NCI-H187 (cell line): ENCODE measurements at places on chromosomes 6 and 20.
A peak's percentile ranks its signal among the peaks of the same experiment; 100 is the strongest.

DNA sequence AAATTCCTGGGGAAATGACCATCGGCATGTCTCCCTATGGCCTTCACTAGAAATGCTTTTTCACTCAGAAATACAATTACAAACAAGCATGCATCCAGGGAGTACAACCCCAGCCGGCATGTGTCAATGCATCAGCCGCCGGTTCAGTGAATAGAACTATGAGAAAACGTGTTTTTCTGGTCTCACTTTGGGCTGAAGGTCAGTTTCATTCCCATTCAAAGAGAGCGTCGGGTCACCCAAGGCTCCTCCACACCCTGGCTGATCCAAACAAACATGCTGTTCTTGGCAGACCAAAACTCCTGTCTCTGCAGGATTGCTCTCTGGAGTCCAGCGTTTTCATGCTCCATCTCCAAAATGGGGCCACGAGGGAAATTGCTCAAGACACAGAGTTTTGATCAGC is 35.5 kb upstream of the NXT1 start:
- DNase-seq: no peak

GRCh38 chr6:34044945-34045595 is 100.8 kb downstream of the GRM4 start:
- DNase-seq: no peak

DNA sequence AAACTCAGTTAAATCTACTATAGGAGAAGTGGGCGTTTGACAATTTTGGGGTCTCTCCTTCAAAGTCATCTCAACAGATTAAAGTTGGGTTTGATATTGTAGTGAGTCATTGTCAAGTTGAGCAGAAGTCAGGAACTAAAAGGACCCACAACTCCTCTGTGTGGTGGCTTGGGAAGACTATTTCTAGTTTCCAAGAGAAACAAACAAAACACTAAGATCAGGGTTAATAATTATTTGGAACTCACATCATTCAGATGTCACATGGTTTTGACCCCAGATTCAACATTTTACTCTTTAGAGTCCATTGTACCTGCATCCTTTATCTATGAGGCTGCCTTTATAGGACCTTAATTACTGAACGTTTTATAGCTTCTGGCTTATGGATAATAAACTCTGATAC is 45.3 kb upstream of the TINAG start:
- DNase-seq: no peak

DNA sequence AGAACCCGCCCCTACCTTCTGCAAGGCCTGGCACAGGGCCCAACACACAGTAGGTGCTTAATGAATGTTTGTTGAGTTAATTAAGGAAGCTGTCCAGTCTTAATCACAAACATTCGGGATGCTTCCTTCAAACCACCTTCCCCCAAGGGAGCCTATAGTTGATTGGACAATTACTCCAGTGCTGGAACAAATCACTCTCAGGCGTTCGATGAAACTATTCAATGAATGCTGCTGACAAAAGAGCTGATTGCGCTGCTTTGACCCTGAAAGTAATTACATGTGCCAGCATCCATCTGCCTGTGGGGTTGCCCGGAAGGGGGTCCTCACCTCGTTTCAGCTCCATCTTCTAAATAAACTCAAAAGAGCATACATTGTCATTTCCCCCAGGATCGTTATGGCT is 112.0 kb upstream of the SRSF6 start:
- DNase-seq: no peak

GRCh38 chr6:160221918-160222317 is 36.7 kb downstream of the SLC22A2 start:
- no peak for DNase-seq

- DNase-seq: no peak
Measured at GRCh38 chr6:33578164-33578563, 1.9 kb downstream of the BAK1 start.

GRCh38 chr6:113636357-113636824 is 220.8 kb upstream of the MARCKS start:
- DNase-seq: no peak

DNA sequence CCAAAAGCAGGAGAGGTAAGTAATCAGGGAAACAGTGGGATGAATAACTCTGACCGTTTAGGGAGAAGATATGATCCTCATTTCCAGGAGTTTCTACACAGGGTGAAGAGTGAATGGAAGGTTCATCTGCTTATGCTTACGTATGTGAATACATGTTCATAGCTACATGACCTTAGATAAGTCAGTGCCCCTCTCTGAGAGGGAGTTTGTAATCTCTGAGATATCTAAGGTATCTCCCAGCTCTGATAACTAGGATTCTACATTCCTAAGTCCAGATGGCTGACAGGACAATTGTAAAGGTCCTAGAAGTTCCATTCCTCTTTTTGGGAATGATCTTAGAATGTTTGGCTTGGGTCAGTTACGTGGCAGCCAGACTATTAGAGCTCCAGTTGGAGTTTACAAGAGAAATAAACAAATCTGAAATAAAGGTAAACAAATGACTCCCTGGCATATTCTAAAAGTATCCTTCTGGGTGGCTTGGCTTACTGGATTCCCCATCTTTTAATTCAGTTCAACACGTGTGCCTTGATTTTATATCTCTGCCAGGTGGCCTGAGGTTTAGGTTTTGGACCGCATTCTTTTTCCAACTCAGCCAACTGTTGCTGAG is 15.8 kb downstream of the PROCR start:
- no peak for DNase-seq

- DNase-seq: no peak
Measured at GRCh38 chr6:149024361-149024760, 277.5 kb downstream of the UST start.

DNA sequence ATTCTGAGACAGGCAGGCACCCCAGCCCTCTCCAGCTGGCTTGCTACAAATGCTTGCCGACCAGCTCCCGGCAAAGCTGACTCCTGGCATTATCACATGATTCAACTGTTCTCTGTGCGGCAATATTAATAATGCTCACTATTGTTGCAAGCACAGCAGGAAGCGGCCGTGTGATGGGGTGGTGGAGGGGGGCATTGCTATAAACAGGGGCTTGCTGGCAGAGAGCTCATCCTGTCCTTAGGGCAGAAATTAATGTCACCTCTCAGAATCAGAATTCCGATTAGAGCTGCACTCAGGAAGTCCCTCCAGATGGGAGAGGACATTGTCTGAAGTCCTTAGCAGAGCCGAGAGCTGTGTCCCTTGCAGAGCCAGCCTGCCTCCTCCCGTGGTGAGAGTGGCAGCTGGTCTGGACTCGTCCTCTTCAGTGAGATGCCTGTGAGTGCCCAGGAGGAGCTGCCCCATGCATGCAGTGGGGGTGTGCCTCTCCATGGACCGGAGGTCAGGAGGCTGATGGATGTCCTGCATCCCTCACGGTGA is 162.5 kb downstream of the CDH4 start:
- no peak for DNase-seq

DNA sequence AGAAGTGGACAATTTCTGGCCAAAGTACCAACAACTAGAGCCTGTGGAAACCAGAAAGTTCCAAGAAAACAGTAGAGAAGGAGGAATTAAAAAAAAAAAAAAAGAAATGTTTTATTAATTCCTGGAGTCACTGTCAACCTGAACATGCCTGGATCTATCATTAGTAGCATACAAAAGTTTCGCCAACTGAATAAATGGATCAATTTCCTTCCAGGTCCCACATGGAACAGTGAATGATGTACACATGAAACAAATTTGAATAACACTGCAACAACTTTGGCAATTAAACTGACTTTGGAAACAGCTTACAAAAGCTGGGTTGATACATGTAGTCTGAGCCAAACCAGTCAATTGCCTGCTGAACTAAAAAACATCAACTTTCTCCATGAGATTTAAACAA is 90.0 kb upstream of the HMGCLL1 start:
- DNase-seq: no peak

DNA sequence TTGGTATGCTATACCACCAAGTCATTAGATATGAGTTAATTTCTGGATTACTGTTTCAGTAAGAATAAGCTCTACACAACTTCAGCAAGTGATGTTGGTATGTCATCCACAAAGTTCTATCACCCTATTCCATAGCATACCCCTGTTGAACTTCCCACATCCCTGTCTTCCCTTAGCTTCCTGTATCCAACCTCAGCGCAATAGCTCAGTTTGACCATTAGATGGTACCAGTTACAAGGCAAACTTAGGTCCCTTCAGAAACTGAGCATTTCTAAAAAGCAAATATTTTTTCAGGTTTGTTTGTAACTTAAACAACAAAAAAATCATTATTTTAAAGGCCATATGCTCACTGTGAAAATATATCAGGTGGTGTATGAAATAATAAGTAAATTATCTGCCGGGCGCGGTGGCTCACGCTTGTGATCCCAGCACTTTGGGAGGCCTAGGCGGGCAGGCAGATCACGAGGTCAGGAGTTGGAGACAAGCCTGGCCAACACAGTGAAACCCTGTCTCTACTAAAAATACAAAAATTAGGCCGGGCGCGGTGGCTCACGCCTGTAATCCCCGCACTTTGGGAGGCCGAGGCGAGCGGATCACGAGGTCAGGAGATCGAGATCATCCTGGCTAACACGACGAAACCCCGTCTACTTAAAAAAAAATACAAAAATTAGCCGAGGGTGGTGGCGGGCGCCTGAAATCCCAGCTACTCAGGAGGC is 8.8 kb upstream of the MOG start:
- DNase-seq: no peak

- no peak for DNase-seq
Measured at GRCh38 chr6:160791981-160792418, 90.0 kb downstream of the PLG start.

DNA sequence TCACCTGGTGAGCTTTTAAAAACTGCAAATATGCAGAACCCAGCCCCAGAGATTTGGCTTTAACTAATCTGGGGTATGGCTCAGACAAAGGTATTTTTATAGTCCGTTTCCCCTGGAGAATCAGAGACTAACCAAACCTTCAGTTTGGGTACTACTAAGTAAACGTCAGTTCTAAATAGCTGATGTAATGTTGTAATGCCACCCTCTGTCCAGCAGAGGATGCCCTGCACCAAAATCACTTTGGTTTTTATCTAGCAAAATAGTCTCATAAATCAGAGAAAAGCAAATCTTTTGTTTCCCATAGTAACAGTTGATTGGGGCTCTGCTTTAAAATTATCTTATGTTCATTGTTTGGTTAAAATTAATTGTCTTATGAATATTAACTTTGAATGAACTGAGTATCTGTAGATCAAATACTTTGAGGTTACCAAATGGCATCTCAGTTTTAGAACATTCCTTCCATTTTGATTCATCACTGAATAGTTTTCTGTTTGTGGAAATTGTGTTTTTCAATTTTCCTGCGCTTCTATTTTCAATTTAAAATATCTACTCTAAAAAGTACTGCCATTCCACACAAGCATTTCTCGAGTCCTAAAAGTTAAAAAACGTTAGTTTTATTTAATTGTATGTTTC is 278.3 kb upstream of the PLCB4 start:
- no peak for DNase-seq

- no peak for DNase-seq
Measured at GRCh38 chr20:1150218-1150617, 31.8 kb downstream of the PSMF1 start.

DNA sequence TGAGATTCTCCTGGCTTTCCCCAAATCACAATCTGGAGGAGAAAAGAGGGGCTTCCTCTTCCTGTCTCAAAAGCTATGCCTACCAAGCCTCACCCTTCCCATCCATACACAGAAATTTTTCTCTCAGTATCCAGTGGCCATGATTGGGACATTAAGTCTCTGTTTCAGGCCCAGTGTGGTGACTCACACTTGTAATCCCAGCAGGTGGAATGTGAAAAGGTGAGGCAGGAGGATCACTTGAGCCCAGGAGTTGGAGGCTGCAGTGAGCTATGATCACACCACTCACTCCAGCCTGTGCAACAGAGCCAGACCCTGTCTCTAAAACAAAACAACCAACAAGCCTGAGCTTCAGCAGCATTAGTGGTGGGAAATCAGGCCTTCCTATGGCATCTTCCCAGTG is 210.0 kb downstream of the OGFRL1 start:
- DNase-seq: no peak

GRCh38 chr6:44373787-44374186 is 13.7 kb upstream of the CDC5L start:
- DNase-seq: no peak

DNA sequence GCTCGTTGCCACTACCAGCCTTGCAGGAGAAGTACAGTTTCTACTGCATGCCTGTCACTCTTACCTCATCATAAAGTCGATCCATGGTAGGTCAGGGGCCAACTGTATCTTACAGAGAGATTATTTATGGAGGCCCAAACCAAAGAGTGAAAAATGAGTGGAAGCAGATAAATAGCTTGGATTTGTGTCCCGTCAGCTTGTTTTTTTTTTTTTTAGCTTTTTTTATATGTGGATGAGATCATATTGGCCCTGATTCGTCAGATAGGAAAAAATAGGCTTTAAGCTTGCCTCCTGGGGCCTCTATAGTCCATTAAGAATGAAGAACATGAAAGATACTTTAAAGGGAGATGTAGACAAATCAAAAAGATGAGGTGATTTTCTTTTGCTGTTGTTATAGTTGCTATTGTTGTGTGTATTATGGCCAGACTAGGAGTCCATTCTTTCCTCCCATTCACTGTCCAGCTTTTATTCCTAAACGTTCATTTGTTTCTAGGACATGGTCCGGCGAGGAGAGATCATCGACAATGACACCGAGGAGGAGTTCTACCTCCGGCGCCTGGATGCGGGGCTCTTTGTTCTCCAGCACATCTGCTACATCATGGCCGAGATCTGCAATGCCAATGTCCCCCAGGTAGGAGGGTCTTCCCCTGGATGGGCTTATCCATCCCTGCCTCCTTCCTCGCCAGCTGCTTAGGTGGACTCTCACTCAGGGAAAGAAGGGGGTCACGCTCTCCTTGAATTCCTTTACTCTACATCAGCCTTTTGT is 43.3 kb upstream of the VSTM2L start:
- no peak for DNase-seq

GRCh38 chr6:6834356-6835222 is 246.1 kb downstream of the LY86 start:
- peak; percentile 89 for DNase-seq

GRCh38 chr20:7392542-7393206 is 547.6 kb downstream of the HAO1 start:
- no peak for DNase-seq

DNA sequence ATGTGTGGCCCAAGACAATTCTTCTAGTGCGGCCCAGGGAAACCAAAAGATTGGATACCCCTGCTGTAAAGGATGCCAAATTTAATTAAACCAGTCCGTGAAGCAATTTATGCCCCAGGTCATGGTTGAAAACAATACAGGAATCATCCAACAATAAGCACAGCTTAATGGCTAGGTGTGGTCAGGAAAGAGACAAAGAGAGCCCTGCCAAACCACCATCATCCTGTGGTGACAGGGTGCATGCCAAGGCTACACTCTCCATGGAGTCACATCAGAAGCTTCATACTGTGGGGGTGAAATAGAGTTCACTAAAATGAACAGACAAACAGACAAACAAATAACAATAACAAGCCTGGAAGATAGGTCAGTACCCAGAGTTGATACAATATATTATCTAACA is 62.7 kb downstream of the DZANK1 start:
- no peak for DNase-seq

- DNase-seq: no peak
Measured at GRCh38 chr6:56529594-56530191, 113.0 kb downstream of the DST start.
